ENCODE measurements at places on chromosomes 11 and 22.

DNA sequence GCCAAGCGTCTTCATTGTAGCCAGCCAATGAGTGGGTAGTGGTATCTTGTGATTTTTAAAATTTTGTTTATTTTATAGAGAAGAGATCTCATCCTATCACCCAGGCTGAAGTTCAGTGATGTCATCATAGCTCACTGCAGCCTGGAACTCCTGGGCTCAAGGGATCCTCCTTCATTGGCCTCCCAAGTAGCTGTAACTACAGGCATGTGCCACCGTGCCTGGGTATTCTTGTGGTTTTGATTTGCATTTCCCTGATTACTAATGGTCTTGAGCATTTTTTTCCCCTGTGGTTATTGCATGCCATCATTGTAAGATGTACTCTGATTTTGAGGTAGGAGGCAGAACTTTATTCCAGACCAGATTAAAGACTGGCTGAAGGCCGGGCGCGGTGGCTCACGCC lies 2.4 kb upstream of the DENND6B start:
- DNase-seq: no peak

DNA sequence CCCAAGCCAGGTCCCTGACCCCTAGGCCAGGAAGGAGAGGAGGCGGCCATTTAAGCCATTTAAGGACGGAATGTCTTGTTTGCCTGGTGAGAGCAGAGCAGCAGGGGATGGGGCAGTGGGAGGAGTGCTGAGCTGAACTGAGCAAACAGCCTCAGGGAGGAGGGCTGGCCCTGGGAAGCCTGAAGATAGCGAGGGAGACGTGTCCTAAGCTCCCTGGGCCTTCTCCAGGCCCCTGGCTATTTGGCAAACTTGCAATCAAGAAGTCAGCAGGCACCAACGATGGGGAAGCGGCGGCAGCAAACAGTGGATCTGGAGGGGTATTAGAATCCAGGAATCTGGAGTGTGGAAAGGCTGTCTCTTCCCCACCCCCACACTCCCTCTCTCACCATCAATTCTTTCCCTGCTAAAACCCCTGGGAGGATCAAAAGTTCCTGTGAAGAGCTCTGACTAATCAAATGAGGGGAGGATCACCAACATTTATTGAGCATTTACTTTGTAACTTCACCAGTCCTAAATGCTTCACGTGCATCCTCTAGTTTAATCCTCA lies 8.8 kb downstream of the BCL9L start:
- no peak for DNase-seq

- peak; percentile 74 for DNase-seq
Measured at GRCh38 chr11:58788355-58789023, 56.0 kb downstream of the GLYATL2 start.

- DNase-seq: no peak
Measured at GRCh38 chr11:115477410-115477809, 26.8 kb downstream of the CADM1 start.

- DNase-seq: no peak
Measured at GRCh38 chr11:122517403-122518379, 137.8 kb upstream of the UBASH3B start.

DNA sequence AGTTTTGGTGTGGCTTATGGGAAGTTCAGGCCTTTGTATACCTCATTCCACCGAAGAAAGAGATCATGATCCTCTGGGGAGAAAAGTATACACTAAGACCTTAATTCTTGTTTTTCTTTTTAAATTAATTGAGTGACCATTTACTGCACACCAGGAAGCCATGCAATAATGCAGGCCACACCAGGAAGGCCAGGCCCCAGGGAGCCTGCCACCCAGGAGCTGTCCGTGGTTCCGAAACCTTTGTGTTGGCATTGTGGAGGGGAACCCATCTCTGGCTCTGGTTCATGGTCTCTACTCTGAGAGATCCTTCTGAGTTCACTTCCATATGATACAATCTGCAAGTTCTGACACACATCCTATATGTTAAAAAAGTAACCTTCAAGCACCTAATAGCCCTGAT lies 291.8 kb downstream of the MIAT start:
- no peak for DNase-seq

- no peak for DNase-seq
Measured at GRCh38 chr22:32329202-32329645, 28.4 kb upstream of the RFPL3 start.

GRCh38 chr22:36362932-36363331 lies 24.8 kb downstream of the MYH9 start:
- no peak for DNase-seq

DNA sequence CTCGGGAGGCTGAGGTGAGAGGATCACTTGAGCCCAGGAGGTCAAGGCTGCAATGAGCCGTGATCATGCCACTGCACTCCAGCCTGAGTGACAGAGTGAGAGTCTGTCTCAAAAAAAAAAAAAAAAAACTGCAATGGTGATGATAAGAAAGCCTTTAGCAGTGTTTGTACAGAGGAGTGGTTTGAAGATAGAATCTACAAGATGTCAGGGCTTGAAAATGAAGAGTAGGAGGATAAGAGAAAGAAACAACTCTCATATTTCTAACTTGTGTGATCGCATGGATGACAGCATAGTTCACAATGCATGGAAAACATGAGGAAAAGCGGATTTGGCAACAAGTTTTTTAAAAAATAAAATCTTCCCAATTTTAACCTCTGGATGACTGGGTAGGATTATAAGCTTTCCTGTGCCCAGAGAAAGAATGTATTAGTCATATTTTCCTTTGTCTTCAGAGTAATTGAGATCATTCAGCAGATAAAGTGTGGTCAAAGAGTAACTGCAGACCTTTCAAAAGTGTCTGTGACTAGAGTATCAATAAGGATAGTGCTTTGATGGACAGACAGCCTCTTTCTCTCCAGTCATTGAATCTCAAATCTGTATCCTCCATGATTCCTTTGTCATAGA lies 328.1 kb downstream of the CASP12 start:
- DNase-seq: no peak

DNA sequence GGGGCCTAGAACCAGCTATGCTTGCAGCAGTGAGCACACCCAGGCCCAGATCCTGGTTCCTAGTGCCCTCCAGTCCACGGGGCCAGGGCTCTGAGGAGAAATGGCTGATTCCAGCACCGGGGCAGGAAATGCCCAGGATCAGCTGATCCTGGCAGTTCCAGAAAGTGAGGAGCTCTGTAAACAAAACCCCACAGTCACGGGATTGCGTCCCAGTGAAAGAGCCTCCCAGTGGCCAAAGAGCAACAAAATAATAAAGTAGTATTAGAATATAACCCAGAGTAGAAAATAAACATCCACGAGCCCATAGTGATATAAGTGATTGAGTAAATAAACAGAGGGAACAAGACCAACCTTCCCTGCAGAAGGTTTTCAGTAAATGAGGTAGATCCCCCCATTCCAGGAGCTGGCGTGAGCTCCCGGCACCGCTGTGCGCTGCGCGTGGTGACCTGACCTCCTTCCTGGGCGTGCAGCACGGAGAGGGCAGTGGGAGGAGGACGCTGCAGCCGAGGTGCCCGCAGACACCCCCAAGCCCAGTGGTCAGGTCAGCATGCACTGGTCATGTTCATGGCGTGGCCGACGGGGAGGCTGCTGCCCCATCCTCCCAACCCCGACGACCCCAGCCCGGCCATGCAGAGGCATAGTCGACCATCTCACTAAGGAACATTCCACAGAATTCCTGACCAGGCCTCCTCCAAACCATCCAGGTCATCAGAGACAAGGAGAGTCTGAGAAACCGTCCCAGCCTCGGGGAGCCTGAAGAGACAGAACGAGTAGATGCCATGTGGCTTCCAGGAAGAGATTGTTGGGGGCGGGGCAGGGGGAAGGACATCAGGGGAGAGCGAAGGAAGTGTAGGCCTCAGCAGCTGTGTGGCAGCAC lies 19.8 kb downstream of the PTDSS2 start:
- DNase-seq: peak; percentile 75

DNA sequence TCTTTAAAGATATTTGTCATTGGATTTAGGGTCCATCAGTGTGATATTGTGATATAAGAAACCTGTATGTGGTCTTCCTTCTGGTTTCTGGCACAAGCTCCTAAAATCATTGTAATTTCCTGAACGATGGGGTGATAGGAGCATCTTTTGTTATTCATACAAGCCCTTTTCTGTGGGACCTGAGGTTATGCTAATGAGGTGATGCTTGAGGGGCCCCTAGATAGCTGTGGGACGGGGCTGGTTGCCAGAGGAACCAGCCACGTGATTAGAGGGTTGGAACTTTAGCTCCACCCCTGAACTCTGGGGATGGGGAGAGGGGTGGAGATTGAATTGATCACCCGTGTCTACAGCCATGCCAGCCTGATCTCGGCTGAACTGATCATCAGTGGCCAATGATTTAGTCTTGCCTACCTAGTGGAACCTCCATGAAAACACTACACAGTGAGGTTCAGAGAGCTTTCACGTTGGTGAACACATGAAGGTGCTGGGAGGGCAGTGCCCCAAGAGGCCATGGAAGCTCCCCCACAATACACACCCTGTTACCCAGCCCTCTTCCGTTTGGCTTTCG lies 62.8 kb downstream of the BCR start:
- DNase-seq: no peak

- DNase-seq: no peak
Measured at GRCh38 chr11:60927061-60927592, 2.9 kb downstream of the TMEM132A start.

GRCh38 chr11:86288776-86289507 lies 13.1 kb upstream of the HIKESHI start:
- DNase-seq: no peak

DNA sequence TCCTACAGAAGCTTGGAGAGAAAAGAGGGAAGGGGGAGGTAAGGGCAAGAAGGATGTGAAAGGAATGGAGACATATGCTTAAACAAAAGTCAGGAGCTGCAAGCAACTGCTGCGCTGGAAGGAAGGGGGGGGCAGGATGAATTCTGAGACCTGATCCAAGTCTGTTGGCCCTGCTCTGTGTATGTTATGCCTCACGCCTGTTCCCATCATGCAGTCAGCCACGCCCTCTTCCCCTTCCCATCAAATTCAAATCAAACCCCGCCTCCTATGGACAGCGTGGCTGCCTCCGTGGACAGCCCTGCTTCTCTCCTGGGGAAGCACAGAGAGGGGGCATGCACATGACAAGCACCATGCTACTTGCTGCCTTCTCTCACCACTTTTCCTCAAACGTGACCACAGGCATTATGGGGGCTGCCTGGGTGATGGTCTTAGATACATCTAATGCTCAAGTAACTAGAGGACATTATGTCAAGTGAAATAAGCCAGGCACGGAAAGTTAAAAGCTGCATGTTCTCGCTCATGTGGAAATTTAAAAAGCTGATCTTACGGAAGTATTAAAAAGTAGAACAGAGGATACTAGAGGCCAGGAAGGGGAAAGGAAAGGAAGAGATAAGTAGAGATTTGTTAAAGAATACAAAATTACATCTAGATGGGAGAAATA lies 45.8 kb upstream of the CYP2D6 start:
- no peak for DNase-seq

DNA sequence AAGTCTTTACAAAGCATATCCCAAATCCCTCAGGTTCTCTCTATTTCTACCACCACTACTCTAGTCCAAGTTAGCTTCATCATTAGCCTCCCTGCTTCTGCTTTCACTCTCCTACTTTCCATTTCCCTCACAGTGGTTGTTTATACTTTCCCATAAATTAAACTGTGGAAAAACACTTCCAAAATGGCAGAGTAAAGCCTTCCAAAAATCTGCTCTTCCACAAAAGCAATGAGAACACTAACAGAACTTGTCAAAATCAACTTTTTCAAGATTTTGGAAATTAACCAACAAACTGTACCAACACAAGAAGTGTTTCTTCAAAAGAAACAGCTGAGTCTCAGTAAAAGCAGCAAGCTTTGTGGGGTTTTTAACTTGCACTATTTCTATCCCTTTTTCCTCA lies 71.8 kb downstream of the TTC28 start:
- DNase-seq: no peak

- no peak for DNase-seq
Measured at GRCh38 chr11:61146416-61146815, 14.8 kb downstream of the VPS37C start.

DNA sequence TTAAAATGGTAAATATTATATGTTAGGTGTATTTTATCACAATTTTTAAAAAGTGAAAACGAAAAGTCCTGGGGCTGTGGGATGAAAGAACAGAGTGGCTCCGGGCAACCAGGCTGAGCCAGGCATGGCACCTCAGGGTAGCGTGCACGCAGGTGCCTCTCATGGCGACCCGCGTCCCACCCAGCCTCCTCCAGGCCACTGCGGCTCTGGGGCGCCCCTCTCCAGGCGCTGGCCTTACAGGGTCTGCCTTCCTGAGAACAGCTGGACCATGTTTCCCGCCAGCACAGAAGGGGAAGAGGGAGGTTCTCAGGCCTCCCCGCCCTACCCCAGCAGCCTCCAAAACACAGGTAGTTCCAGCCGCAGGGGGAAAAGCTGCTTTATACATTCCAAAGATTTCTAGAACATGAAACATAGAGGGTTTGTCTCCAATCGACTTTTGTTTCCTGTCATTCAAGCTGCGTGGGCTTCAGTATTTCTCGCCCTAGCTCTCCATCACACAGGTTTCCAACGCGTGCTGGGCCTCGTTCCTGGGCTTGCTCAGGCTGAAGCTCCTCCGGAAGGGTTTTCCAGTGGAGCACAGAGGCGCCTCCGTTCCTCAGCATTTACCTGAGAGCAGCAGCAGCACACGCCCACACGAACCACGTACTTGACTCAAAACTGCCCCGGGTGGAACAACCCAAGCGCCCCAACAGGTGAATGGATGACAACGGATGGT lies 10.5 kb downstream of the EHD1 start:
- DNase-seq: no peak

- DNase-seq: no peak
Measured at GRCh38 chr22:45475851-45476514, 26.7 kb upstream of the FBLN1 start.

GRCh38 chr11:1968454-1969002 lies 21.4 kb downstream of the MRPL23 start:
- no peak for DNase-seq

DNA sequence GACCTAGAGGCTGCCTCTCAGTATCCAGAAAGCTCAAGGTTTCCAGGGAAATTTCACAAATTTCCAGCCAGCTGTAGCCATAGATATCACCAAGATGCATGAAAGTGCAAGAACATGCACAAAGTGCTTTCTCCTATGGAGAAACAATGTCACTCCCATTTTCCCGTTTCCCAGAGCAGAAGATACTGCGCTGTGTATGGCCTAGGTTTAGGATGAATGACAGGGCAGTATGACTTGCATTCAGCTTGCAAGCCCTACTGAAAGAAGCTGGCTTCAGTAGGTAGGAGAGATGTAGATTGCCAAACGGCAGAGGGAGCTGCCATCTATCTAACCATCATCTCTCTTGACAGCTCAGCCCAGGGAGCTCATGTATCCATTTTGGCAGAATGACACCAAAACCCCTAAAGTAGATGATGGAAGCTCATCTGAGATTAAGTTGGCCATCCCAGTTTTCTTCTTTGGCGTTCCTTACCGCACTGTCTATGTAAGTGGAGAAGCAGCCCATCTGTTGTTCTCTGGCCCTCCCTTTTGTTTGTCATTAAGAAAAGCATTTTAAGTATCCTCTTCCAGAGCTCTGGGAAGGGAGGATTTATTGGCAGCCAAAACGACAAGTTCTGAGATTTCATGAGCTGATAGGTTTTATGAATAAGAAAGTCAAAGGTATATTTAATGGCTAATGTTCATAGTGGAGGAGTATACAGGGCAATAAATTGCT lies 4.6 kb downstream of the TECTA start:
- no peak for DNase-seq
